Tibial nerve (tissue), 4 donors: ENCODE measurements at places on chromosomes 16 and 17. TPM values are rescaled to one million over a fixed set of nuclear protein-coding genes. Genes with fewer than 3 reads are reported as not detected.

- DNase-seq, result no peak
- H3K36me3 ChIP-seq, result no peaks in the 10 kb centered on the region
- peaks cover 11% of the 10 kb centered on the region for H3K27me3 ChIP-seq
- peaks cover 14% of the 10 kb centered on the region for H3K4me1 ChIP-seq
Observed at GRCh38 chr17:7114875-7115614, 423 bp upstream of the ASGR2 start.

DNA sequence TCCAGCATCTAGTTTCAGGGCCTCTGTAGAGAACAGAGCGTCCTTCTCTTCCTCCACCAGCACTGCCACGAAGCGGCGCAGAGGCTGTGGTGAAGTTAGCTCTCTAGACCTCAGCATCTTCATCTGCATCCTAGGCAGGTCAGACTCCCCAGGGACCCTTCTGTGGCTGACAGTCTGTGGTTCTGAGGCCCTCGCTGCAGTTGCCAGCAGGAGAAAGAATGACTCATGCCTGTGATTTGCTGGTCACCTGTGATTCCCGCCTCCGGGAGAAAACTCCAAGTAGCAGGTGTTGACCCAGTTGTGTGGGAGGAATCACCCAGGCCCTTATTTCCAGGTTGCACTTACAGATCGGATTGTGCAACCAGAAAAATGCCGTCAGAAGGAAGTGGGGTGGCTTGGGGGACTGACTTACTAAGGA is 117.3 kb upstream of the CACNG5 start:
- peaks cover 7% of the 10 kb centered on the region for H3K36me3 ChIP-seq
- no peak for DNase-seq
- H3K27me3 ChIP-seq, result no peaks in the 10 kb centered on the region

Gene RPRML
- total RNA-seq, result 0.59 TPM

Gene BANP
- 23.0 TPM for total RNA-seq
